Activated CD4-positive, alpha-beta T cell treated with anti-CD3 and anti-CD28 coated beads for 4 hours (primary cell): ENCODE measurements at places on chromosomes 3 and 15.

DNA sequence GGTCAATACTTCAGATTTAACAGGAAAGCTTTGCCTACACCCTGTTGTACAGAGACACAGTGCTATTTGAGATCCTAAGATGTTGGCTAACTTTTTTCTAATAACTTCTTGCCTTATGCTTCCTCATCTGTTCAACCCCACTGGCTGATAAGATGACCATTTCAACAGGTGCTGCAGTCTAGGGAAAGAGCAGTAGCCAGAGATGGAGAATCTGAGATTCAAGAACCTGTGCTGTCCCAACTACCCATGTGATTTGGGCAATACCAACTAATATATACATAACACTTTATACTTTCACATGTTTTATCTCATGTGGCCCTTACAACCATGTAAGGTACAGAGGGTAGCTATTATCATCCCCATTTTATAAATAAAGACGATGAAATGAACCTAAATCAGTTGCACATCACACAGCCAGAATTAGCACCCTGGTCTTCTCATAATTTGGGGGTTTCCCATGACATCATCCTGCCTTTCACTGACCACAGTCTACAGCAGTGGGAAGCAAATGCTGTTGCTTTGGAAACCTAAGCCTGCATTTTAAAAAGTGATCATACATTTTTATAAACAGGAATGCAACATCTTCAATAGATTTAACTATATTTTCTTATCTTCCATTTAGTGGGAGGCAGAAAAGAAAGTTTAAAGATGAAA lies 9.7 kb downstream of the TTC23 start:
- DNase-seq: no peak

- no peak for DNase-seq
These were observed 120.9 kb downstream of the LIPC start for GRCh38 chr15:58552505-58553364.

DNA sequence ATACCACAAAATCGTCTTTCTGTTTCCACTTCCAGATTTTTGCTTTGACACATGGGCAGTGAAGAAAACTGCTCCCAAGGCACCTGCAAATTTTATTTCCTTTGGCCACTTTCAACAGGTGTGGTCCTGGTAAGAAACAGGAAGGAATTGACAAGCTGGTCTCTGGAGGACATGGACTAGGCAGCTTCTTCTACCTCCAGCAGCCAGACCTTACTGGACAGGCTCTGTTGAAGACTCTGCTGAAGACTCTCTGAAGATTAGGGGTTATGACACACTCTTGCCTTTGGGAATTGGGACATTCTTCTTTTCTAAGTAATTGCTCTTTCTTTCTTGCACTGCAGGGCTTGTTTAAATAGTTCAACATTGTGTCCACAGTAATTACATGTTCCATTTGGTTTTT lies 147.7 kb upstream of the DCBLD2 start:
- no peak for DNase-seq

- no peak for DNase-seq
These were observed 167.5 kb downstream of the PGPEP1L start for GRCh38 chr15:98840053-98840452.

DNA sequence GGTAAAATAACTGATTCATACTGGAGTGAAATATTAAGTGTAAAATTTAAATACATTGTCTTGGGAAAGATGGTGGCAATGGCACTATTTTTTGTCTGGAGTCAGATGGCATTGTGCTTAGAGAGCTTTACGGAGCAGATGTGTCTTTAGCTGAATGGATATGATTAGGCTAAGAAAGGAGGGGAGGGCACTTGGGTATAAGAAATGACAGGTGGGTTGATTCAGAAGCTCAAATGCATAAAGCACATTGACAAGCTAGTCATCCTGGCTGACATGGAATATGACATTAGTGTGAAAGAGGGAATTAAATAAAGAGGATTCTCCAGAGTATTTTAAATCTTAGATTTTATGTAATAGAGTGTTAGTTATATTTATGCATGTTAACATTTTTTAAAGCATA lies 570.1 kb upstream of the CBLB start:
- DNase-seq: no peak

- no peak for DNase-seq
These were observed 43.9 kb downstream of the RPL22L1 start for GRCh38 chr3:170826047-170826446.

- DNase-seq: no peak
These were observed 8.9 kb upstream of the PXK start for GRCh38 chr3:58323529-58324390.

DNA sequence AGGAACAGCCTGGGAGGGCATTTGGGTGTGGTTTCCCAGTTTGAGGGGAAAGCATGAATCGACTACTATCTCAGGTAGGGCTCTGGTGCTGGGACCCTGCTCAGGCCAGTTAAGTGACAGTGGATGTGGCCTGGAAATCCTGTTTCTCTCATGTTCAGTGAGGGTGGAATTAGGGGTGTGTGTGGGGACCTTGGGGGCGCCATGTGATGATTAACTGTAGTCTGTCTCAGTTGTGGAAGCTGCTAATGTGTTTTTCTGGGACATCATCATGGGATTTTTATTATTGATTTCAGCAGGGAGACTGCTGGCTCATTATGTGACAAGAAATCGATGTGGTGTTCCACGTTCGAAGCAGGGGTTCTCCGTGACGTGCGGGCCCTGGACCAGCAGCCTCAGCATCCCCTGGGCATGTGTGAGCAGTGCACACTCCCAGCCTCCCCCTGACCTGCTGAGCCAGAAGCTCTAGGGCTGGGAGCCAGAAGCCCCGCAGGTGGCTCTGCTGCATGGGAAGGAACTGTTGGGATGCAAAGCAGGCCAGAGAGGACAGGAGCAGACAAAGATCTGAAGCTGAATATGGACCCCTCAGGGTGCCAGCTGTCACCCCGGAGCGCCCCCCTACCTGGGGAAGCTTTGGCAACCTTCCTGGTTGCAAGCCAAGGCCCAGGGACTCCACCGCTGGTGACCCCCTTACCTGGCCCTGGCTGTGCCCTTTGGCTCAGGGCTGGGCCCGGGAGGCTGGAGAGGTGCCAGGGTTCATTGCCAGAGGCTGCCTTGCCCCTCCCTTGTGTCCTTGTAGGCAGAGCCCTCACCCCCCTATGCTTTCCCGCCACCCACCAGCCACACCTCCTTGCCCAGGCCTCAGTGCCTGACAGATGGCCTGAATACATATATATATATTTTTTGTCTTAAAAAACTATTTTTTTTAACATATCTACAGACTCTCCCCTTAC lies 149.8 kb downstream of the APBA2 start:
- no peak for DNase-seq
